ENCODE measurements at places on chromosomes 2 and 18.
A peak's percentile ranks its signal among the peaks of the same experiment; 100 is the strongest.

DNA sequence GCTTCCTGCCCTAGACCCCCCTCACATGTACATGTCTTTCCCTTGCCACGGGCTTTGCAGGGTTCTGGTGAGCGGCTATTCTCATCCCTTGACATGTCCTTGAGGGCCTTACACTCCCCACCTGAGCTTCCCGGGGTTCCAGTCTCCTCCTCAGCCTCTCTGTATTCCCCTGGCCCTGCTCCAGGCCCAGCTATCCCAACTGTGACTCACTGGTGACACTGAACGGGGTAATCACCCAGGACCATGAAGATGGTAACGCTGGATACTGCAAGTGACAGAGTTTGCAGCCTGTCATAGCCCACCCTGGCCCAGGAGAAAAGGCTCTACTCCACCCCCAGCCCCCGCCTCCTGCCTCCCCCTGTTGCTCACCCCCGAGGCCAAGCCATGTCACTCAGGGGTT is 27.3 kb downstream of the KIF3C start:
- DNase-seq, result no peak

- DNase-seq, result no peak
Observed at GRCh38 chr2:204258890-204259289, 286.4 kb upstream of the PARD3B start.

- no peak for DNase-seq
Observed at GRCh38 chr2:19351499-19351898, 6.9 kb downstream of the OSR1 start.

GRCh38 chr2:10043256-10043905 is at the start of gene KLF11:
TSS of gene KLF11 (plus strand) at chr2:10043550. CDS start at chr2:10043717, 167 bp downstream.
- peak; percentile 79 for DNase-seq

DNA sequence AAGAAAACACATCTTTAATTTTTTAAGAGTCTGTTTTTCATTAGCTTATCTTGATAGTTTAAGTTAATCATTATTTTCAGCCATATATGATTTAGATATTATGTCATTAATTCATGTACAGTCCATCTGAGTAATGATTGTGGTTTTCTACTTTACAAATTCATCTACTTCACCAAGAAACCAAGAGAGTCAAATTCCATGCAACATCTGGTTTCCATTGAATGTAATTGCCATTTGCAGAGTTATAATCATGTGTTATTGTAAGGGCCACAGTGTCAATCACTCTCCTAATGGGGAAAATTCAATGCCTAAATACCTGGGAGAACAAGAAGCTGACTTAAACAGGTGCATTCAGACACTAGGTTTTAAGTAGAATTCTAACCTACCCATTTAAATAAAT is 217.2 kb upstream of the OSR1 start:
- peak; percentile 75 for DNase-seq

- DNase-seq, result no peak
Observed at GRCh38 chr2:133344849-133345248, 223.4 kb downstream of the NCKAP5 start.

DNA sequence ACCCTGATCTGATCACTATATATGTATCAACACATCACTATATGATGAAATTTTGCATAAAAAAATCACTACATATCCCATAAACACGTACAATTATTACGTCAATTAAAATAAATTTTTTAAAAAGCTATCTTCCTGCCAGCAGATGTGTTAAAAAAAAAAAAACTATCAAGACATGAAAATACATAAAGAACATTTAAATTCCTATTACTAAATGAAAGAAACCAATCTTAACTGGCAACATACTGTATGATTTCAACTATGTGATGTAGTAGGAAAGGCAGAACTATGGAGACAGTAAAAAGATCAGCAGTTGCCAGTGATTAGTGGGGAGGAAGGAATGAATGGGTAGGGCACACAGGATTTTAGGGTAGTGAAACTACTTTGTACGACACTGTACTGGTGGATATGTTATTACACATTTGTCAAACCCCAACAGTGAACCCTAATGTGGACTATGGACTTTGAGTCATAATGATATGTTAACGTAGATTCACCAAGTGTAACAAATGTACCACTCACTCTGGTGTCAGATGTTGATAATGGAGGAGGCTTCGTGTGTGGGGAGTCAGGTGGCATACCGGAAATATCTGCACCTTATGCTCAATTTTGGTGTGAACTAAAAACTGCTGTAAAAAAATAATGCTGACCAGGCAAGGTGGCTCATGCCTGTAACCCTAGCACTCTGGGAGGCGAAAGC is 27.4 kb downstream of the USP34 start:
- DNase-seq, result no peak

- no peak for DNase-seq
Observed at GRCh38 chr2:27566628-27567027, 16.2 kb upstream of the ZNF512 start.
